Endothelial cell (in vitro differentiated cells): ENCODE measurements at places on chromosomes 1 and 21. TPM values are rescaled to one million over a fixed set of nuclear protein-coding genes. Genes with fewer than 3 reads are reported as not detected.

Gene RGS4
- 15.2 TPM for total RNA-seq

Gene KISS1
- not detected for total RNA-seq

Gene SYT14
- 9.7 TPM for total RNA-seq

Gene KRTAP20-1
- total RNA-seq = not detected

Gene SPRR2A
- total RNA-seq = not detected

Gene INTS7
- 8.9 TPM for total RNA-seq

Gene WDR64
- total RNA-seq = 0.80 TPM

Gene FNBP1L
- 107 TPM for total RNA-seq

Gene PYHIN1
- not detected for total RNA-seq

Gene UTS2
- total RNA-seq = not detected

Gene CHI3L2
- total RNA-seq = 1.3 TPM

Gene CDK18
- total RNA-seq = 12.4 TPM

Gene DNAH14
- total RNA-seq = 21.6 TPM

Gene SYTL1
- 1.3 TPM for total RNA-seq

Gene FCRL6
- not detected for total RNA-seq

Gene PPFIA4
- total RNA-seq = 4.0 TPM

Gene RIMS3
- total RNA-seq = 5.4 TPM

Gene ELAPOR1
- total RNA-seq = 0.26 TPM

Gene DCST1
- not detected for total RNA-seq

Gene KDM5B
- 195 TPM for total RNA-seq

Gene RXFP4
- not detected for total RNA-seq

Gene S100A12
- total RNA-seq = not detected

Gene PATJ
- total RNA-seq = 13.9 TPM

Gene FBXO42
- 17.2 TPM for total RNA-seq

Gene NBPF6
- total RNA-seq = 0.28 TPM

Gene TTLL10
- not detected for total RNA-seq

Gene POU3F1
- total RNA-seq = 1.2 TPM

Gene ESRRG
- total RNA-seq = 3.8 TPM

Gene TSSK3
- 0.67 TPM for total RNA-seq

Gene KRTAP12-2
- total RNA-seq = not detected

Gene ZNF593OS
- not detected for total RNA-seq

Gene ZBED6
- 30.3 TPM for total RNA-seq

Gene GJA4
- 347 TPM for total RNA-seq

Gene CELA3A
- not detected for total RNA-seq

Gene KRTAP10-6
- not detected for total RNA-seq

Gene KAZN
- 10.1 TPM for total RNA-seq

Gene RABGAP1L
- 30.2 TPM for total RNA-seq

Gene CCDC17
- total RNA-seq = 3.9 TPM

Gene LENEP
- 0.82 TPM for total RNA-seq

Gene L1TD1
- 50.1 TPM for total RNA-seq

Gene SEC22B
- total RNA-seq = 14.0 TPM

Gene EFNA1
- total RNA-seq = 413 TPM

Gene ADAM30
- not detected for total RNA-seq

Gene ZBTB18
- total RNA-seq = 21.7 TPM

Gene UBE2U
- not detected for total RNA-seq

Gene ASPM
- total RNA-seq = 9.4 TPM

Gene SERTAD4
- 0.72 TPM for total RNA-seq

Gene RYR2
- 5.4 TPM for total RNA-seq

Gene C8B
- not detected for total RNA-seq

Gene RIMKLA
- 0.10 TPM for total RNA-seq

Gene AJAP1
- 0.21 TPM for total RNA-seq

Gene PRKCZ
- total RNA-seq = 23.1 TPM

Gene KNCN
- total RNA-seq = not detected

Gene XCL2
- total RNA-seq = not detected

Gene MAB21L3
- 0.18 TPM for total RNA-seq

Gene TENT5C
- 0.05 TPM for total RNA-seq

Gene NUDT17
- 3.8 TPM for total RNA-seq

Gene GPR25
- total RNA-seq = not detected

Gene ZBTB8OS
- total RNA-seq = 30.2 TPM
